ENCODE measurements at places on chromosomes 6 and 20.

DNA sequence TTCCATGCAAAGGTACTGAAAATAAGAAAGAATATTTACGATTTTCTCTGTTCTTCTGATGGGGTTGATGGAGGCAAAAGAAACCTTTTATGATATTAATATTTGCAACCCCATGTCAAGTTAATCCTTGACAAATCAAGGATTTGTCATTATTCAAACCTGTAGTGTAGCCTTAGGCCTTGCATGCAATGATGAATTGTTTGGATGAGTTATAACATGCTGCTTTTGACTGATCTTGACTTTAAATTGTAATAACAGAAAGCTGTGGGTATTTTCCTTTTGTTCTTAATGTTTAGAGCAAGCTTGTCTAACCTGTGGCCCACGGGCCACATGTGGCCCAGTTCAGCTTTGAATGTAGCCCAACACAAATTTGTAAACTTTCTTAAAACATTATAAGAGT, 13.0 kb upstream of the BAG2 start:
- DNase-seq: no peak

GRCh38 chr20:23434521-23435313, 4.8 kb upstream of the CSTL1 start:
- DNase-seq: no peak

GRCh38 chr6:16305788-16306187, 67.4 kb downstream of the GMPR start:
- no peak for DNase-seq

DNA sequence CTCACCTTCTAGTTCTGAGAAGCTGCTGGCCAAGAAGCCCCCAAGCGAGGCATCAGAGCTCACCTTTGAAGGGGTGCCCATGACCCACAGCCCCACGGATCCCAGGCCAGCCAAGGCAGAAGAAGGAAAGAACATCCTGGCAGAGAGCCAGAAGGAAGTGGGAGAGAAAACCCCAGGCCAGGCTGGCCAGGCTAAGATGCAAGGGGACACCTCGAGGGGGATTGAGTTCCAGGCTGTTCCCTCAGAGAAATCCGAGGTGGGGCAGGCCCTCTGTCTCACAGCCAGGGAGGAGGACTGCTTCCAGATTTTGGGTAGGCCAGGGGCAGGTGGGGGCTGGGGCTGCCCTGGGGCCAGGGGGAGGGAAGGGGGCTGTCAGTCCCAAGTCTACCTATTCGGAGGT, 2.3 kb downstream of the MYLK2 start:
- no peak for DNase-seq

DNA sequence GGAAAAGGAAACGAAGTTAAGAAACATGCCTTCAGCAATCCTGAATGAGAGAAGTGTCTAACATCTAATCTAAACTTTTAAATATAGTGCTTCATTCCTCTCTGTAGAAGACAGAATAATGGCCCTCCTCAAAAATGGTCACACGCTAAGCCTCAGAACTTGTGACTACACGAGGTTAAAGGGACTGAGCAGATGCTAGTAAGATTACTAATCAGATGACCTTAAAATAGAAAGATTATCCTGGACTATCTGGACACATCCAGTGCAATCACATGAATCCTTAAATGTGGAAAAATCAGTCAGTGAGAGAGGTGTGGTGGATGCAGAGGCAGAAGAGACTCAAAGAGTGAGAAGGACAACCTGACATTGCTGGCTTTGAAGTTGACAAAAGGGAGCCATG, 126.1 kb downstream of the TBX18 start:
- DNase-seq: no peak

- DNase-seq: no peak
Measured at GRCh38 chr6:166394036-166394892, 11.5 kb upstream of the MPC1 start.

- no peak for DNase-seq
Measured at GRCh38 chr6:145830612-145831011, 16.0 kb upstream of the FBXO30 start.

DNA sequence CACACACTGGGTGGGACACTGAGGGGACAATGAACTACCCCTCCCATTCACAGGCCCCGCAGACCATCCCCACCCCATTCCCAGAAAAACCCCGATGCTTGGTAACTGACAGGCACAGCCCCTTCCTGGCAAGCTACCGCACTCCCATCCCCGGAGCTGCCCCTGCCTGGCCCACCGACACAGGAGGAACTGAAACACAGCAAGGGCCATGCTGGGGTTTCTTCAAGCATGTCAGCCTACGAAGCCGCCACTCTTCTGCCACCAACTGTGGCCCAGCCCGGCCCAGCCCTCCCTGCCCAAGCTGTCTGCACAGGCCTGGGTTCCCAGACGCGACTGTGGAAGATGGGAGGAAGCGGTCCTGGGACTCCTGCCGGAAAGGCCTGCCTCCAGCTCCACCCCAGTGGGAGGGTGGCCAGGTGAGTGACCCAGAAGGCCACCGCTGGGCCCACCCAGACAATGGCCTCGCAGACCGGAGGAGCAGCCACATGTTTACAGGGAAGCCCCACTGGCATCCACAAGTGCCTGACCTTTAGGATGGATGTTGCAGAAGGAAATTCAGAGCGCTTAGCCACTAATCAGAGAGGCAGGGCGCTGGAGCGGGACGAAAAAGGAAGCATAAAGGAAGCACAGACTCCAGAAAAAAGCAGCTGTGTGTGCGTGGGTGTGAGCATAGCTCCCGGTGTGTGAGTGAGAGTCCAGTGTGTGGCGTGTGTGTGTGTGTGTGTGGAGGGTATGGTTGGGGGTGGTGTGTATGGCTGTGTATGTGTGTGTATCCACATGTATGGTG, 91.6 kb downstream of the PRND start:
- peak; percentile 52 for DNase-seq

DNA sequence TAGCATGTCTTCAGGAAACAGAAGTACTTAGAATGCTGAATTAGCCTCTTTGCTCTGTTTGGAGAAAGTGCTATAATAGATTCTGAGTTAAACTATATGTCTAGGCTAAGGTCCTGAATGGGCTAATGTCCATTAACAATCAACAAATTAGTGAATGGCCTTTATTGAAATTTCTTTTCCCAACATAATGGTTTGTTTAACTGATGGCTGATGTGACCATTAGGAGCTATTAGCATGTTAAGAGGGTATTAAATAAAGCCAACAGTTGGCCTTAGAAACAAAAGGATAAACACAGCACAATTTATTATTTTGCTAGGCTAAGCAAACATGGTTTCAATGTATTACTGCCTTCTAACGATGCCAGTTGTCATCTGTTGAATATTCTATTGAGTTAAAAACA, 234.3 kb upstream of the HS3ST5 start:
- DNase-seq: no peak

GRCh38 chr6:85464722-85465150, 14.9 kb downstream of the NT5E start:
- DNase-seq: no peak

- no peak for DNase-seq
Measured at GRCh38 chr20:6582449-6582848, 185.0 kb upstream of the BMP2 start.

- no peak for DNase-seq
Measured at GRCh38 chr6:22214314-22214713, 82.5 kb downstream of the PRL start.
